Right ventricle myocardium superior (tissue), 1 donor: ENCODE measurements at places on chromosomes 3 and 15. TPM values are rescaled to one million over a fixed set of nuclear protein-coding genes. Genes with fewer than 3 reads are reported as not detected.

DNA sequence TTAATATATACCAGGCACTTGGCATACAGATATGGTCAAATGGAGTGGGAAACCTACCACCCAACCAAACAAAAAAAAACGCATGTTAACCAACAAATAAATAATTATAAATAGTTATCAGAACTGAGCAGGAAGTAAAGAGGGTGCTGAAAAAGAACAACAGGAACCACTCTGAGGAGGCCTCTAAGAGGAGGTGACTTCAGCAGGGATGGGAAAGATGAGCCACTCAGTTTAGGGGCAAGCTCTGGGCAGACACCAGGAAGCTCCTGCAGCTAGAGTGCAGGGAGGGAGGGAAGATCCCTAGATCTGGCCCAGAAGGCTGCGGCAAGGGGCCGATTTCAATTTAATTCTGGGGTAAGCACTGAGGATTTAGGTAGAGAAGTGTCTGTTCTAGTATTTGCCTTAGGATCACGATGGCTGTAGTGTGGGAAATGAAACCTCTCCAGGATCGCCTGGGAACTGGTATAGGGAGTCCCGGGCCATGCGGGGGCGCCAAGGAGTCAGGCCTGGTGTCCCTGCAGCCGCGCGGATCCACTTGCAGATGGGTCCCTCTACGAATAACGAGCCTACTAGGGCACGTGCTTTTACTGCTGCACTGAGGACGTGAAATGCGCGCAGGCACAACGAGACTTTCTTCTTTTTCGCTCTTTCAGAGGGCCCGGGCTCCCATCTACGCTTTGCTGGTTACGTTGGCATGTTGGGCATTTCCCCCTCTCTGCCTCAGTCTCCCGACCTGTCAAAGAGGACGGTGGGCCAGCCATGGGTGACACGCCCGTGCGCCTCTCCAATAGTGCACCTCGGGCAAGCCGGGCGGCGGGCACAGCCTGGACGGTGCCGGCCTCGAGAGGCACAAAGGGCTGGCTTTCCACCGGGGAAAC is 1.5 kb upstream of the LIMD1 start:
- peak; percentile 96 for DNase-seq

- peak; percentile 32 for DNase-seq
Measured at GRCh38 chr15:77905301-77905920, 172.1 kb downstream of the TBC1D2B start.

- no peak for DNase-seq
Measured at GRCh38 chr15:100763835-100764750, 115.5 kb upstream of the ALDH1A3 start.

ITGB5 gene
- 112 TPM for total RNA-seq

DNA sequence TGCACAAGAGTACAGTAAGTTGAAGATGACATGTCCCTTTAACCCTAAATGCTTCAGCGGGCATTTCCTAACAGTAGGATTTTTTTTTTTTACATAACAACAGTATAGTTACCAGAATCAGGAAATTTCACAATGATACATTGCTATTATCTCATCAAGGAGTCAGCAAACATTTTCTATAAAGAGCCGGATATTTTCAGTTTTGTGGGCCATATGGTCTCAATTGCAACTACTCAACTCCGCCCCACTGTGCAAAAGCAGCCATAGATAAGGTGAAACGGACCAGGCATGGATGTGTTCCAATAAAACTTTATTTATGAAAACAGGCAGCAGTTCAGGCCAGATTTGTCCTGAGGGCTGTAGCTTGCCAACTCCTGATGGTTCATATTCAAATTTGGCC is 130.6 kb downstream of the SMAD6 start:
- DNase-seq, result no peak

IL17RE gene
- 0.46 TPM for total RNA-seq

DNA sequence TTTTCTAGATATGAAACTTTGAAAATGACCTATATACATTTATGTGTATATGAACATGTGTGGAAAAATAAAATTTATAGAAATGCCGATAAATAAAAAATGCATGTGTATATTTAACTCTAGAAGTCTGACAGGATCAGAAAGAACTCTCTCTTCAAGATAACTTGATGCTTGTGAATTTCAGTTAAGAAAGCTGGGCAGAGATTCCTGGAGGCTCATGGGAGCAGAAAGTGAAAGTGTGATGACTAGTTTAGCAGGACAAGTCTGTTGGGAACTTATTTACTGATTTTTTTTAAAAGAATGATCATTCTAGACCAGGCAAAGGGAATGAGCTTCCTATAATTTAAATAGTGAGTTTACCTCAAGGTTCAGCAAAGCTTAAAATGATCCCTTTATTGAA is 81.5 kb upstream of the KCNAB1 start:
- no peak for DNase-seq

DNA sequence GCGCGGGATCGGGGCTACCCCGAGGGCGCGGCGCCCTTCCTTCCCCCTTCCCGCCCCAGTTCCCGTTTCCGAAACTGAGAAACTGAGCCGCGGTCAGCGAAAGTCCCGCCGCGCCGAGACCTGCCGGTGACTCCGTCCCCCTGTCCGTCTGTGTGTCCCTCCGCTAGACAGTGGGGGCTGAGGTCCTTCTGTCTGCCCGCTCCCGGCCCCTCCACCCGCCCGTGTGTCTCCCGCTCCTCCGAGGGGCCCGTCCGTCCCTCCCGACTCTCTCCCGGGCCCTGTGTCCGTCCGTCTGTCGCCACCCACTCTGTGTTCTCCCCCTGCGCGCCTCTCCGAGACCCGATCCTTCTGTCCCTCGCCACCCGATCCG is 426 bp downstream of the PRKCD start:
- DNase-seq, result peak; percentile 71

CD86 gene
- 3.7 TPM for total RNA-seq

DNA sequence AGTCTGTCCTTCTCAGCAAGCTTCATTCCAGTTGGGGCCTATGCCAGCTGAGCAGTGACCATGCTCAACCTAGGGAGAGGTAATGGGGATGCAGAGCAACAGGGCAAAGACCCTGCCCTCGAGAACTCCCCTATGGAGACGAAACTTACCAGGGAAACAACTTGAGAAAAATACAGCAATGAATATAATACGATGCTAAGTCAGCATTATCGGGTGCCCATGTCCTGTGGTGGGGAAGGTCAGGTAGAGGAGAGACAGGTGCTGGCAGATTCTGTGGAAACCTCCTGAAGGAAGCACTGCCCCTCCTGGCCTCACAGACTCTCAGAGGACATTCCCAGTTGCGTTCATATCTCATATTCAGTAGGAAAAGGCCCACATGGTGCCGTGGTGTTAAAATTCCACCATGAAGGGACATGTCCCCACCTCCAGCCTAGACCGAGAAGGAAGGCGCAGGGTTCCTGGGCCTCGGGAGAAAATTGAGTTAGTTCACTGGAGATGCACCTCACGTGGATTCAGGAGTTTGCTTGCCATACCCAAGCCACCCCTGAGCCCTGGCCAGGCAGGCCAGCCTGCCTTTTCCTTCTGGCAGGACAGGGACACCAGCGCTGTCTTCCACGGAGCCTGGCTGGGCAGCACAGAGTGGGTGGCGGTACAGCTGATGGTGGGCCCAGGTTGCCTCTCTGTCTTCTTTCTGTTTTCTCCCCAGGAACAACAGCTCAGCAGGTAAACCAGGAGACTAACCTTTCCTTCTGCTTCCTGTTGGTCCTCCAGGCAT is 62.4 kb downstream of the BOC start:
- no peak for DNase-seq

- no peak for DNase-seq
Measured at GRCh38 chr3:65919826-65920225, 118.9 kb downstream of the MAGI1 start.

CPN2 gene
- 2.4 TPM for total RNA-seq

DNA sequence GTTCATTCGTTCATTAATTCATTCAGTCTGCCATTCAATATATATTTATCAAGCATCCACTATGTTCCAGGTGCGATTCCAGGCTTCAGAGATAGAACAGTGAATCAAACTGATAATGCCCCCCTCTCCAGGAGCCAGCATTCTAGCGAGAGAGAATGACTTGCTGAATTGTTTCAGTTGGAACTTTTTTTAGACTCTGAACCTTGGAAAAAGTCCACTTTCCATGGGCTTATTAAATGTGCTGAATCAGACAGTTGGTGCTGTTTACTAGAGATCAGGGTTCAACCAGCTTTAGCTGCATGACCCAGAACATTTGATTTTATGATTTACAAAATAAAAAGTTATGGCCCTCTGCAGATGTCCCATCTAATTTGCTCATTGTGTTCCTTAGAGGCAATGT is 213.2 kb downstream of the THSD4 start:
- no peak for DNase-seq

GRCh38 chr3:43620831-43621655 is 768 bp downstream of the ANO10 start:
- peak; percentile 56 for DNase-seq

DNA sequence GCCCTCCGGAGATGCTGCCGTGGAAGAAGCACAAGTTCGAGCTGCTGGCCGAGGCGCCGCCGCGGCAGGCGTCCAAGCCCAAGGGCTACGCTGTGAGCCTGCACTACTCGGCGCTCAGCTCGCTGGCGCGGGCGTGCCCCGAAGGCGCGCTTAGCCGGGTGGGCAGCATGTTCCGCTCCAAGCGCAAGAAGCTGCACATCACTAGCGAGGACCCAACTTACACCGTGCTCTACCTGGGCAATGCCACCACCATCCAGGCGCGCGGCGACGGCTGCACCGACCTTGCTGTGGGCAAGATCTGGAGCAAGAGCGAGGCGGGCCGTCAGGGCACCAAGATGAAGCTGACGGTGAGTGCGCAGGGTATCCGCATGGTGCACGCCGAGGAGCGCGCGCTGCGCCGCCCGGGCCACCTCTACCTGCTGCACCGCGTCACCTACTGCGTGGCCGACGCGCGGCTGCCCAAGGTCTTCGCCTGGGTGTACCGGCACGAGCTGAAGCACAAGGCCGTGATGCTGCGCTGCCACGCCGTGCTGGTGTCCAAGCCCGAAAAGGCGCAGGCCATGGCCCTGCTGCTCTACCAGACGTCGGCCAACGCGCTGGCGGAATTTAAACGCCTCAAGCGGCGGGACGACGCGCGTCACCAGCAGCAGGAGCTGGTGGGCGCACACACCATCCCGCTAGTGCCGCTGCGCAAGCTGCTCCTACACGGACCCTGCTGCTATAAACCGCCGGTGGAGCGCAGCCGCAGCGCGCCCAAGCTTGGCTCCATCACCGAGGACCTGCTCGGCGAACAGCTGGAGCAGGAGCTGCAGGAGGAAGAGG is 1.3 kb downstream of the FAM43A start:
- peak; percentile 84 for DNase-seq

DNA sequence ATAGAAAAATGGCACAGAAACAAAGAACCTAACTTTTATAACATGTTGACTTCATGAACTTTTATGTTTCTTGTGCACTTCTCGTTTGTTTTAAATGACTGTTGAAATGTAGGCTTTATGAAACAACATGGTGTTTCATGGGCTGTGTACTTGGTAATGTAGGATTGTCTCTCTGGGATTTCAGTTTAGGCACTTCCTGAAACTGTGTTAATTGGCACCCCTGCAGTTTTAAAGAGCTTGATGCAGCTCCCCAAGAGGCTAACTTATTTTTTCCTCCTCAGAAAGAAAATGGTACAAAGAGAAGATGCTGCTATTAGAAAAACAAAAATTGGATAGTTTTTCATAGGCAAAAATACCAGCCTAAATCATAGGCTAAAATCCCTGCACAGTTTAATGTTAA is 239.2 kb downstream of the GRM7 start:
- no peak for DNase-seq

DNA sequence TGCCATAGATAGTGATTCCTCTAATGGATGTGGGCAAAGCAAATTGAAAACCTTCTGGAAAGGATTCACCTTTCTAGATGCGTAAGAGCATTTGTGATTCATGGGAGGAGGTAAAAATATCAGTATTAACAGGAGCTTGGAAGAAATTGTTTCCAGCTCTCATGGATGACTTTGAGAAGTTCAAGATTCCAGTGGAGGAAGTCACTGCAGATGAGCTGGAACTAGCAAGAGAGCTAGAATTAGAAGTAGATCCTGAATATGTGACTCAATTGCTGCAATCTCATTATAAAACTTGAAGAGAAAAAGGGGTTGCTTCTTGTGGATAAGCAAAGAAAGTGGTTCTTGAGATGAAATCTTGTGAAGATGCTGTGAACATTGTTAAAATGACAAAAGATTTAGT is 88.0 kb upstream of the ACKR4 start:
- DNase-seq, result no peak

APPL1 gene
- total RNA-seq, result 42.9 TPM
